ENCODE measurements at places on chromosomes 16 and 17.

- no peak for DNase-seq
Measured at GRCh38 chr16:71448274-71448866, 6.5 kb upstream of the TLE7 start.

GRCh38 chr16:66612422-66612821 lies 7.9 kb downstream of the CMTM3 start:
- DNase-seq, result no peak

DNA sequence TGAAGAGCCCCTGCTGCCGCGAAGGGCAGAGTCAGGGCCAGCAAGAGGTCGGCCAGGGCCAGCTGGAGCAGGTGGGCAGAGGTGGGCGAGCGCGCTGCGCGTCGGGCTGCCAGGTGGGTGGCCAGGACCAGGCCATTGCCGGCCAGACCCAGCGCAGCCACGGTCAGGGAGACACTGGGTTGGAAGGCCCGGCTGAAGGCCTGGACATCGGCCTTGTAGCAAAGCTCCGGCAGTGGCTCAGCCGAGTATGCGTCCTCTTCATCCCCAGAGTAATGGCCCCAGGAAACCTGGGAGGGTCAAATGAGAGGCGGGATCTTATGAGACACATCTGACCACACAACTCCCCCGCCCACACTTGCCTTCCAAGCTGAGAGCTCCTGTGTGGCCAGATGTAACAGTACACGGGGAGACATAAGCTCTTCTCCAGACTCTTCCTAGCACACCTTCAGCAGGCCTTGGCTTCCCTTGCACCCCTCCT lies 1.3 kb downstream of the CCR10 start:
- DNase-seq, result no peak

DNA sequence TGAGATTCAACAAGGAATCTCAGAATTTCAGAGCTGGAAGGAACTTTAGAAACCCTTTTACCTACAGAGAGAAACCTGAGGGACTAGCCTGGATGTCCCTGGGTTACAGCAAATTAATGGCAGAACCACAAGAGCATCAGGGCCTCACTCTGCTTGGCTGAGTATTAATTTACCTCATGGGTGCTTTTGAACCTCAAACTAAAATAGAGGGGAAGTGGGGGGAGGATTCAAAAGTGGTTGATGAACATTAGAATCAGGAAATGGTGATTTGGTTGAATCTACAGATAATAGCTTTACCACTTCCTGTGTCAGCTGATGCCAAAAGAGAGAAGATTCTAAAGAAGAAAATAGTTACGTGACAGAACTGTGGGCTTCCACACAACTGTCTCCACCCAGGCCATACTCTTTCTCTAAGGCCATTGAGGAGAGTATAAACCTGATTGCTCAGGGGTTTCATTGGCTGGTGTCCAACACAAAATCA lies 11.3 kb upstream of the SKAP1 start:
- DNase-seq, result no peak

DNA sequence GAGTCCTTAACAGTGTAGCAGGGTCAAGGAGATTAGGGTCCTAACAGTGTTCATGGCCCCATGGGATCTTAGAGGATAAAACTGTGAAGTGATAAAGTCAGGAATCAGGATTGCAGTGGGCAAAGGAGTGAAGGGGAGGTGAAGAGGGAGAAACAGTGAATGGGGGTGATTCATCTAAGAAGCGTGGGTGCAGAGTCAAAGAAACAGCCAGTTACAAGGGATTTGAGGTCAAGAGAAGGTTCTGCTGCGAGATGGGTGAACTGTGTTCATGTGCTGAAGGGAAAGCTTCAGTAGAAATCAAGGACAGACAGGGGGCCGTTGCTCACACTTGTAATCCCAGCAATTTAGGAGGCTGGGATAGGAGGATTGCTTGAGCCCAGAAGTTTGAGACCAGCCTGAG lies 5.9 kb downstream of the GTF3C1 start:
- DNase-seq, result no peak

DNA sequence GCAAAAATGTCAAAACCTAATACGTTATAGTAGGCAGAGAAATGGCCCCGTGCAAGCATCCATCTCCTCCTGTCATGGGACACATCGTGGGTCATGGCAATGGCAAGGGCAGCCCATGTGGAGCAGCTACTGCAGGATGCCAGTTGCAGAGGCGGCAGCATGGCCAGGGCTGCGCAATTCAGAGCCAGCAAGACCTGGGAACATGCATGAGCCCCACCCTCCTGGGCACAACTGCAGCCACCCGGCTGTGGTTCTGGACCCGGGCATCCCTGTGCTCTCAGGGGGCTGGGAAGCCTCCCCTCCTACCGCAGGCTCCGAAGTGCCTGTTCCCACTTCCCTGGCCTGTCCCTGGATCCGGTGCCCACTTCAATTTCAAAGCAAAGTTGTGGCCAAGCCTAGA lies 203.6 kb downstream of the CPPED1 start:
- DNase-seq, result no peak

- DNase-seq, result no peak
Measured at GRCh38 chr16:14378131-14378551, 251.9 kb downstream of the PARN start.

All from CD8-positive, alpha-beta T cell (primary cell).